ENCODE measurements at places on chromosomes 7 and 10. TPM values are rescaled to one million over a fixed set of nuclear protein-coding genes. Genes with fewer than 3 reads are reported as not detected.

GRCh38 chr10:68121852-68122251 is 12.6 kb downstream of the MYPN start:
- H3K36me3 ChIP-seq: no peaks in the 10 kb centered on the region
- no peaks in the 10 kb centered on the region for H3K4me1 ChIP-seq
- H3K27me3 ChIP-seq: no peaks in the 10 kb centered on the region
- H3K27ac ChIP-seq: no peak overlapping the region
- no peak overlapping the region for H3K4me3 ChIP-seq

- H3K27ac ChIP-seq: no peak overlapping the region
- no peak for DNase-seq
- H3K4me1 ChIP-seq: no peaks in the 10 kb centered on the region
- H3K36me3 ChIP-seq: no peaks in the 10 kb centered on the region
- H3K4me3 ChIP-seq: no peak overlapping the region
These were observed 4.6 kb upstream of the ADCYAP1R1 start for GRCh38 chr7:31047313-31048146.

C10orf67 gene
- polyA plus RNA-seq: 1.1 TPM

DNA sequence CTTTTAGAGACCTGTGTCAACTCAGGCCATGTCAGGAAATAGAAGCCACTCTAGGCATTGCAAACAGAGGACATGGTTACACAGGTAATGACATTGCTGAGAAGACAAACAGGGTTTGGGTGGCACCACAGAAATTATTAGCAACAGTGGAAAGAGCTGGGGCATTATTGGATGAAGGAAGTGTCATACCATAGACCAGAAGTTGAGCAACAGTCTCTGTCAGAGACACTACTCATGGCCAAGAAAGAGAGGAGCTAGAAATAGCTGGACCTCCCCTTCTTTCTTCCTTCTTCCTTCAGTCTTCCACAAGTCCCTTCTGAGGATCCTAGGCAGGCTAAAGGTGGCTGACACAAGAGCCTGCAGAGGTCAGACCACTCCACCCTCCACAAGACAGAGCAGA is 4.2 kb upstream of the LIPA start:
- no peaks in the 10 kb centered on the region for H3K36me3 ChIP-seq
- no peaks in the 10 kb centered on the region for H3K27me3 ChIP-seq
- no peak for DNase-seq
- H3K27ac ChIP-seq: no peak overlapping the region
- peaks cover 4% of the 10 kb centered on the region for H3K4me1 ChIP-seq
- H3K4me3 ChIP-seq: no peak overlapping the region

DNA sequence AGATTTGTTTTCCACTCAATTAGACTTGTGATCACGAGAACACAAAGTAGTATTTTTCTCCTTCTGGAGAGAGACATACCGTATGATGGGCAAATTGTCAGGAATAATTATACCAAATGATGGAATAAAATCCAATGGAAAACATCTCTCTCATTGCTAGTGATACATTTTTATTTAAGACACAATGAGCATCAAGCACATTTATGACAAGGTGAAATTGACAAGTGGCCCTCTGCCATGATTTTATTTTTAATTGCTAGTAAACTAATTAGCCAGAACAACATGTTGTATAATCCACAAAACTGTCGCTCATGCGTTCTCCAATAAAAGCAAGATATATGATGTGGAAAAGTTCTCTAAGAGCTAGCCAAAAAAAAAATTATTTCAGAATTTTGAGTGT is 620.8 kb downstream of the AUTS2 start:
- DNase-seq: no peak
- no peak overlapping the region for H3K4me3 ChIP-seq
- no peaks in the 10 kb centered on the region for H3K27me3 ChIP-seq
- no peak overlapping the region for H3K27ac ChIP-seq
- H3K4me1 ChIP-seq: peaks cover 7% of the 10 kb centered on the region
- H3K36me3 ChIP-seq: no peaks in the 10 kb centered on the region

DNA sequence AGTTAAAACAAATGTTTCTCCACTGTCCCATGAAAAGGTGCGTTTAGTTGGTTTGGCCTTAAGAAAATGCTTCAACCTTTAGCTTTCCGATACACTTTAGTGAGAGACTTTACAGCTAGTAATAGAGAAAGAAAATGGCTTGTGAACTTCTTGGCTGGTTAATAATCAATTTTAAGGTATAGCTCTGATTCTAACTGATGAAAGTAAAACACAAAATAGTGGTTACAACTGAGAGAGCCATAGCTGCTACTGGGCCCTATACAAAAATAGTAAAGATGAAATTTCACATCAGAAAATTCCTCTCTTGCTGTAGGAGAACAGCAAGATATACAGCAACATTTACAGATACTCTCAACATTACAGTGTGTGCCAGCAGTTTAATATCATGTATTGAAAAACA is 371.4 kb downstream of the PHTF2 start:
- no peak overlapping the region for H3K27ac ChIP-seq
- H3K27me3 ChIP-seq: no peaks in the 10 kb centered on the region
- no peaks in the 10 kb centered on the region for H3K4me1 ChIP-seq
- no peaks in the 10 kb centered on the region for H3K36me3 ChIP-seq
- DNase-seq: no peak
- no peak overlapping the region for H3K4me3 ChIP-seq

ADRB1 gene
- not detected for polyA plus RNA-seq

DNA sequence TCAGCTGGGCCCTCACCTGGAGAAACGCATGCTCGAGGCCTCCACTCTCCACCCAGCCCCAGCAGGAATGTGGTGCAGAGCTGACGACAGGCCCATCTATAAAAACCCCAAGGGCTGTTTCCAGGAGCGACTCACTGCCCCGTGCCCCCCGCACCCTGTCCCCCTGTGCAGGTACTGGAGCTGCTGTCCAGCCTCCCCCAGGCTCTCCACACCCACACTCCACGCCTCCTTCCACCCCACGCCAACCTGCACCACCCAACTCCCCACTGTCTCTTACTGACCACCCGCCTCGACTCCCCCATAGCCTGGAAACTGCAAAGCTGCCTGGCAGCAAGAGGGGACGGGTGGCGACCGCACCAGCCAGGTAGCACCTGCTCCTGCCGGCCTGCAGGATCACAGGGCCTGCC is 43.3 kb downstream of the DIP2C start:
- no peaks in the 10 kb centered on the region for H3K4me1 ChIP-seq
- H3K36me3 ChIP-seq: peaks cover 4% of the 10 kb centered on the region
- no peaks in the 10 kb centered on the region for H3K27me3 ChIP-seq
- H3K27ac ChIP-seq: no peak overlapping the region
- no peak overlapping the region for H3K4me3 ChIP-seq

CAV1 gene
- polyA plus RNA-seq: 968 TPM

DNA sequence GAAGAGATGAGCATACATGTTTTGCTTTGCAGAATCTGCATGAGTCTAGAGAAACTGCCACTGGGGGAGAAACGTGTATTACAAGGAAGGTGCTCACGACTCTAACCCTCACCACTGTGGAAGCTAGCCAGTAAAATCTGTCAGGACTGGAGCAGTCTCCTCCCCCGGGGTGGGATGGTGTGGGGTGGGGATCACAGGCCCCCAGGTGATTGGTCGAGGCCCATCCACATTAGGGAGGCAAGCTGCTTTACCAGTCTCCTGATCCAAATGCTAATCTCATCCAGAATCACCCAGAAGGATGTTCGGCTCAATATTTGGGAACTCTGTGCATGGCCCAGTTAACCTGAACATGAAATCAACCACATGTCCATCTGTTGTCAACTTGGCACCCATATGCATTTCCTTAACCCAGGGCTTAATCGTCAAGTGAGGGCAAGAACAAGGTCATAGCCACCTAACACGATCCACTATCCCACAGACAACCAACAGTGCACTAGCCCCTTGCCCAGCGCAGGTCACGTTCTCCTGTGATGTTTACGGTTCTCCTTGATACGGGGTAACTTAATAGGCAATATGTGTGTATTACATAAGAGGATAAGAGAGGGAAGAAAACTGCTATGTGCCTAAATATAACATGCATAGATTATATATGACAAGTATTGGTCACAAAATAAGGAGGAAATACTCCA is 40.8 kb downstream of the DNAJB6 start:
- H3K4me3 ChIP-seq: no peak overlapping the region
- DNase-seq: no peak
- no peaks in the 10 kb centered on the region for H3K27me3 ChIP-seq
- H3K4me1 ChIP-seq: no peaks in the 10 kb centered on the region
- H3K36me3 ChIP-seq: peaks cover 60% of the 10 kb centered on the region

STEAP4 gene
- not detected for polyA plus RNA-seq

GRCh38 chr7:125089171-125089570 is 159.5 kb upstream of the POT1 start:
- H3K27me3 ChIP-seq: no peaks in the 10 kb centered on the region
- no peak overlapping the region for H3K4me3 ChIP-seq
- DNase-seq: no peak
- no peaks in the 10 kb centered on the region for H3K4me1 ChIP-seq
- no peak overlapping the region for H3K27ac ChIP-seq

DNA sequence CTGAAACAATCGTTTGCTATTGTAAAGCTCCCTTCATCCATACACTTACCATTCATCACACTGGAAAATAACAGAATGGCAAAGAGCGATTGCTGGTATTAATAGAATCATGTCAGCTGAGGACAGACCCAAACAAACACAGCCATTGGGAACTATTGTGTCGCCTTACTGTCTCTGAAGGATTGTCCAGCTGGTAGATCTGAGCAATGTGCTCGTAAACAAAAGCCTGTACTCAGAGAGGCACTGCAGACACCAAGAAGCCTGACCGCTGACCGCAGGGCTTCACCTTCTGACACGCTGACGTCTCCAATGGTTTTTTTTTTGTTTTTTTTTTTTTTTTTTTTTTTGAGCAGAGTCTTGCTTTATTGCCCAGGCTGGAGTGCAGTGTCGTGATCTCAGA is 151.0 kb upstream of the FRMD4A start:
- no peaks in the 10 kb centered on the region for H3K27me3 ChIP-seq
- H3K4me3 ChIP-seq: no peak overlapping the region
- no peaks in the 10 kb centered on the region for H3K36me3 ChIP-seq
- H3K4me1 ChIP-seq: no peaks in the 10 kb centered on the region
- no peak overlapping the region for H3K27ac ChIP-seq

GRCh38 chr7:44172803-44173424 is 16.3 kb downstream of the GCK start:
- no peaks in the 10 kb centered on the region for H3K27me3 ChIP-seq
- no peak overlapping the region for H3K4me3 ChIP-seq
- DNase-seq: no peak
- no peaks in the 10 kb centered on the region for H3K36me3 ChIP-seq
- H3K27ac ChIP-seq: no peak overlapping the region

GRCh38 chr10:30594077-30594476 is 35.5 kb downstream of the LYZL2 start:
- H3K27ac ChIP-seq: no peak overlapping the region
- no peaks in the 10 kb centered on the region for H3K36me3 ChIP-seq
- H3K27me3 ChIP-seq: no peaks in the 10 kb centered on the region
- no peaks in the 10 kb centered on the region for H3K4me1 ChIP-seq

DNA sequence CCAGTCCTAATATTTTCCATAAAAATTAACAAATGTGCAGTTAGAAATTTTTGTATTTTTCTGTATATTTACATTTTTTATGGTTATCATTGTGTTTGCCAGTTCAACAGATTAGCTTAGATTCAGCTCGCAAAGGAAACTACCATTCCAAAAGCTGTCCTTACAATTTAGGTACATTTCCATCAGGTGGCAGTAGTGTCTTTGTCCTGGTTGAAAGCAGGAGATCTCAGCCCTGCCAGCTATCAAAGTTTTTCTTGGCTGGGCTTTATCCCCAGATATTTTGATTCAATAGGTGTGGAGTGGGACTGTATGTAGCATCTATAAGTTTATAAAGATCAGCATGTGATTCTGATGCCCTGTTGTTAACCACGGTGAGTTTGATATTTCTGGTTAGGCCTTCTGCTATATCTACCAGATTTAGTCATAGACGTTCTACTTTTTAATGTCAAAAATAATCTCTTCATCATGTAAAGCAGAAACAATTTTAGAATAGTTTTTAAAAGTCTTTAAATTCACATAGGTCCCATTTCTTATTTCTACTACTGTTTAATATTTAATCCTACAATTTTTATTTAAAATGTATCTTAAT is 15.5 kb upstream of the ICA1 start:
- no peak overlapping the region for H3K27ac ChIP-seq
- no peaks in the 10 kb centered on the region for H3K4me1 ChIP-seq
- H3K36me3 ChIP-seq: no peaks in the 10 kb centered on the region

Measured in SK-N-SH (cell line).